HS-5 (cell line): ENCODE measurements at places on chromosomes 11 and 22.

DNA sequence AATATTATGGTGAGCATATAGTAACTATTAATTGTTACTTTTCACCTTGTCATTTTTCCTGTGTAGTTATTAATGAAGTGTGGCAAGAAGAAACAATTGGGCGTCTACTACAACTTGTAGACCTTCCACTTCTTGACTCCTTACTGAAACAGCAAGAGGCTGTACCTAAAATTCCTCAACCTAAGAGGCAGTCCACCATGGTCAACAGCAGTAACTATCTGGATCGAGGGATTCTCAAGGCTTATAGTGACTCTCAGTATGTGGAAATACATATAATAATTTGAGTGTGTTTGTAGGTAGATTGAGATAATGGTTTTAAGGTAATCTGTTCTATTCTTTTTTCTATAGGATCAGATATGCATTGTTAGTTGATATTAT, 10.8 kb upstream of the TCP11L1 start:
- no peak for DNase-seq

DNA sequence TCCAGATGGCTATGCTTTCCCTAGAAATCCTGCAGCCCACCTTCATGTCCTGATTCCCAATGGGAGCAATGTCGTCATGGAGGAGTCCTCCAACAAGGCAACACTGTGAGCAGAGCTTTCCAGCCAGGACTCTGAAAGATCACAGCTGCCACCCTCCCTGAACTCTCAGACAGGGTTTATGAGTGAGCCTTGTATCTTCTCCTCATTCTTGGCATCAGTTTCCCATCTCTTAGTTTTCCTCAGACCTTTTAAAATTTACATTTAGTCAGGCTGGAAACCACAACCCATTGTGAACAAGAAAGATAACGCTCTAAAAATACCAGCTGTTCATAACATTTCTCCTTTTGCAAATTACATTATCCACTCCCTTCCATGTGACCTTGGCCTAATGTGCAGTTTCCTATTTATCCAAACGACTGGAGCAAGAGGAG, 15.6 kb upstream of the LYVE1 start:
- DNase-seq, result no peak

DNA sequence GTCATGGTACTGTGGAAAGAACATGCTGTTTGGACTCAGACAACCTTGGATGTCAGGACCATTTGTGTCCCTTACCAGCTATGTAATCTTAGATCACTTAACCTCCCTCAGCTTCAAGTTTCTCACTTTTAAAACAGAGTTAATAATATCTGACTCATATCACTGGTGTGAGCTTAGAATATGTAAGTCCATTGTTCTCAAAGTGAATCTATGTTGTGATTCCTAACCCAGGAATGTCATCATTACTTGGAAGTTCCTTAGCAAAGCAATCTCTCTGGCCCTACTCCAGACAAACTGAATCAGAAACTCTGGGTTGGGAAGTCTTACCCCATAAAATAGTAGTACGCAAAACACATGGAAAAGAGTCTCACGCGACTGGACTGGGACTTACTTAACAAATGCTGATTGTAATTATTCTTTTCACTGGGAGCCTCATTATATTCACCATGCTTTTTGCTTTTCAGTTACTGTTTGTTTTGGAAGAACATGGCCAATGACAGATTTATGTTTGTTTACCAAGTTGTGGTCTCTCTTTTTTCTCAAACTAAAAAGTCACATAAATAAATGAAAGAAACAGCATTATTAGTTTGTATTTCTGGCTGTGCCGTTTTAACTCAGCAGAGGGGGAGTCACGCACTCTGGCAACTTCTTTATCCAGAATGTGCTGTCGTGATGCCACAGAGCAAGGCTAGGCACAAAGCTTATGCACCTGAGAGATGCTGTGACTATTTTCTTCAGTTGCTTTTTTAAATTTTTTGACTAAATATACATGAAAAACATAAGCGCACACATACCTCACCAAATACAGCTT, 217.7 kb upstream of the CTSC start:
- DNase-seq, result peak; percentile 99

GRCh38 chr11:68974421-68975194, 6.2 kb downstream of the MRGPRD start:
- DNase-seq, result no peak

GRCh38 chr11:69008737-69009440, 4.2 kb downstream of the MRGPRF start:
- peak; percentile 95 for DNase-seq

- DNase-seq, result no peak
These were observed 760 bp upstream of the CELSR1 start for GRCh38 chr22:46537946-46538813.

DNA sequence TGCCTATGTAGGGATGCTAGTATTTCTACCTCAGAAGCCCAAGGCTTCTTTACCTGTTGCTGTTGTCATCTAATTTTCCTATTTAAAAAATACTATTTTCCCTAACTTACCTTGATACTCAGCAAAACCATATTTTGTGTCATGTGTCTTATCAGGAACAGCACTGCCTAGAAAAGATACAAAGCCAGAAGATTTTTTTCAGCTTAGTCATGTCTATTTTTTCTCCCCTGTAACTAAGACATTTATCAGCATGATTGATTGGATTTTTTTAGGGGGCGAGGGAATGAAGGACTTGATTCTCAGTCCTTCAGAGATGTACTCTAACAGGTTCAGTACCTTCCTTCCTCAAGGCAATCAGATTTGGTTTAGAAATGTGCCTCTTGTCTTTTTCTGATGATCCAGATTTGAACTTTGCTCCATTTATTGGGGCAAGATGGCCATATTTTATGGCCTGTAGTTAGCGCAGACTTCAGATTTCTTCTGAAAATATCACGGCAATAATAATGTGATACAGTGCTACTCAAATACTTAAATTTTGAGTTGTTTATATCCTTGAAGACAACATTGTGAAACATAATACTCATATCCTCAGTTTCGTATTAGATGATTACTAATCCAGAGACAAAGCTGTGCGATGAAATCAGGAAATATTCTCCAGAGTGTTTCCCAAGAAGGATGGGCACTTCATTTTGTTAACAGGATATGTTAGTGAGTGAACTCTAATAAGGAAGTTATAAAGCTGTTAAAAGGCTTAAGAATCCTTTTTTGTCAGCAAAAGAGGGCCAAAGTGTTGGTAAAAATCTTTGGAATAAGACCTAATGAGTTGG, 3.8 kb upstream of the PIK3IP1 start:
- DNase-seq, result peak; percentile 47

DNA sequence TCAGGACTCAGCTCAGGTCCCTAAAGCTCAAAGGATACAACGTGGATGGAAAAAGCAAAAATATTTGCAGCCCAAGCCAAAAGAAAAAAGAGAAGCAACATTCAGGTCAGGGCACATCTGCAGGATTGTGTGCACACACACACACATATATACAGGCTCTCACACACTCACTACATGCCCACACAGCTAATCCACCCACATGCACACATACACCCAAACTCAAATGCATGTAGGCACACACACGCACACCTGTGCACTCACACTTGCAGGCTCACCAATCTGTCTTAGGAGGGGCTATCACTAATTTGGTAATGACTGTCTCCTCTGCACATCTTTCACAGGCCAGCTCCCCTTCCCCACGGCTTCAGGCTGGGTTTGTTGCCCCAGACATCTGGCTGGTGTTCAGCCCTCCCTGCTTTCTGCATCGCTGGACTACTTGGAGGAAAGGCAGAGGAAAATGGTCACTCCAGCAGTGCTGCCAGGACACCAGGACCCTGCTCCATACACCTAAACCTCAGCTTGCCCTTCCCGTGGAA, 103.6 kb upstream of the DRD2 start:
- DNase-seq, result no peak

DNA sequence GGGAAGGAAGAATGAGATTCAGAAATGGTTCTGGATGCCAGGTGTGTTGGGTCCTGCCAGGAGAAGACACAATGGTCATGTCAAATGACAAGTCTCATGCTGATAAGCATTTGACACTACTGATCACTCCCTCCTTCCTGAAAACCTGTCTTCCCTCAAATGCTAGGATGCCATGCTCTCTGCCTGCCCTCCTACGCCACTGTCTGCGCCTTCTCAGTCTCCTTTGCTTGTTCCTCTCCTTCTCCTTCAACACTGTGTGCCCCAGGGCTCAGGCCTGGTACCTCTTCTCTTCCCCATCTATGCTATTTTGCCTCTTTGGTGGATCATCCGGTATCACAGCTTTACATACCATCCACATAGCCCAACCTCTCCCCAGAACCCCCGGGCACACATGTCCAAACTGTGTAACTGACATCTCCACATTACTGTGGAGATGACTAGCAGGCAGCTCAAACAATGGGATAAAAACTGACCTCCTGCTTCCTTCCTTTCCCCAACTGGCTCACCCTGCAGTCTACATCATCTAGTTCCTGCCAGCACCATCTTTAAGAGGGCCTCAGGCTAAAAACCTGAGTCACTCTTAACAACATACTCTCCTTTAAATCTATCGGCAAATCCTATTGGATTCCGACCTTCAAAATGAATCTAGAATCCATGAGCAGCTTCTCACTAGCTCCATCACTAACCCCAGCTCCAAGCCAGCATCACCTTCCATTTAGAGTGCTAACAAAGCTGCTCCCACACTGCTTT, 8.2 kb downstream of the AP1B1 start:
- DNase-seq, result no peak

- peak; percentile 80 for DNase-seq
These were observed at the start of gene NLRP10 for GRCh38 chr11:7965386-7965785. Gene NLRP10 (minus strand): TSS chr11:7965447. CDS start chr11:7963495, 1,952 bp downstream.
